ENCODE measurements at places on chromosomes 7 and 10.

GRCh38 chr7:49596701-49597491 lies 176.5 kb upstream of the VWC2 start:
- no peak for DNase-seq

DNA sequence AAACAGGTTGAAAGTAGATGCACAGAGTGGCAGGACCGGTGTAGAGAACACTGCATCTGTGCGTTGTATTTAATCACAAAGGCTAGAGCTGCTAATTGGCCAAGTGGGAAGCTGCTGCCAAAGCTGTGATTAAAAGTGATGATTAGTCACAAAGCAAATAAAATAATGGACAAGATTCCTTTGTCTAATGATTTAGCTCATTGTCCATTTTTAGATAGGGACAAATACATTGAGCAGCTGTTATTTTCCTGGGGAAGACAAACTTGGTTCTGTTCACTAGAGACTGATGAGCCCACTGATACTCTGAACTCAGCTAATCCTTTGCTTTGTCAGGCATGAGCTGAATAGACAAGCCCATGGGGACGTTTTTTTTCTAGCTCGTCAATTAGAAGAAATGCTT lies 19.7 kb downstream of the UBE3C start:
- DNase-seq, result no peak

DNA sequence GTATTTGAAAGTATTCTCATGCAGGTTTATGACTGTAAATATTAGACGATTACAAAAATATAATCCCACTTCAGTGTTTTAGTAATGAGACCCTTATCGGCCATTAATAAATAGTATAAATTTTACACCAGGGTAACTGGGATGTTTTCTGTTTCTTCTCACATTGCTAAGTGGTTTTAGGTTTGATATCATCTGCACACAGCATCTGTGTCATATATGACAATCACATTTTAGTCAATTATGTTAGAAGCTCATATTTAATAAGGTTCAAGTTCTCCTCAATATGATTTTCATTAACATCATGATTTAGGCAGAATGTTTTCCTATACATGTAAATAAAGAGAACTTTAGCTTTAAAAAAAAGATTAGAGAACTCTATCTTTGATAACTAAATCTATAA lies 66.8 kb downstream of the ATAD1 start:
- DNase-seq, result no peak

DNA sequence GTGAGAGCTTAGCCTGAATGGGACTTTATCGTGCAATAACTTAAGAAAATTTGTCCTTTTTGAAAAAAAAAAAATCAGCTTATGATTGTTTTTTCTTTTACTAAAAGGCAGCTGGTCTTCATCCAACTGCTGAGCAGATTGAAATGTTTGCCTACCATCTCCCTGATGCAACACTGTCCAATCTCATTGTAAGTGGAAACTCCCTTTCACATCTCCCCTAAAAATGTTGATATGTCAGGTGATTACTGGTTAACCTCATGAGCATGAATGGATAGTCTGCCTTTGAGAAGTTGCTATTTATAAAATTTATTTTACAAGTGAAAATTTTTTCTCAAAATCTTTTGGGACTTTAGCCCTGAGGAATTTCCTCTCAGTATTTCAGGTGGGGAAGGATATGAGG lies 17.8 kb upstream of the HKDC1 start:
- no peak for DNase-seq

GRCh38 chr10:62907470-62908212 lies 91.5 kb upstream of the EGR2 start:
- DNase-seq, result no peak

DNA sequence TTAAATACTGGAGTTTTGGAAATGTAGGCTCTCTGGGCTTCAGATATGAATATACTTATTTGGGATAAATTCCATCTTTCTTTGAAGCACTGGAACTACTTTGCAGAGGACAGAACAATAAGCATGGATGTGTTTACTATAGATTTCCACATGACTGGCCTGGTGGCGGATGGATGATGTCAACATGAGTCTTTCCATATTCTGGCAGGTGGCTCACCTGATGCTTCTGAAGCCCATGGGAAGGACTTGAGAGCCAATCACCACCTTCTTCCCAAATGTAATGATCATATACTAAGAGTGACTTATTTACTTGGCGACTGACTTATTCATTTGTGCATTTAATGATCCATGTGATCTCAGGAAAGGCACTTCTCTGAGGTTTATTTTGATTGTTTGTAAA lies 110.5 kb downstream of the FANK1 start:
- DNase-seq, result no peak

DNA sequence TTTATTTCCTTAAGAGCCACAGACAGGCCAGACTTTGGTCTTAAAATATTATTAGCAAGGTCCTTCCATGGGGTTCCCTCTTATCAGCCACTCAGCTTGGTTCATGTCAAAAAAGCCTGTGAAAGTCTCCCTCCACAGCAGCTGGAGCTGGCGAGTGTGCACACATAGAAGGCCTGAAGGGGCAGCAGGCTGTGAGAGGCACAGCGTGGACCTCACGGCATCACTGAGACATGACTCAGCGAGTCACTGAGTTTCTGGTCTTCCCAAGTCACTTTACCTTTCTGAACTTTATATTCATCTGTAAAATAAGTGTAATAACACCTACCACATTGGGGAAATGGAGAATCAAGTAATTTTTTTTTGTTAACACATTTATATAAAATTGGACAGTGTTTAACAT lies 8.7 kb downstream of the TAF3 start:
- no peak for DNase-seq

DNA sequence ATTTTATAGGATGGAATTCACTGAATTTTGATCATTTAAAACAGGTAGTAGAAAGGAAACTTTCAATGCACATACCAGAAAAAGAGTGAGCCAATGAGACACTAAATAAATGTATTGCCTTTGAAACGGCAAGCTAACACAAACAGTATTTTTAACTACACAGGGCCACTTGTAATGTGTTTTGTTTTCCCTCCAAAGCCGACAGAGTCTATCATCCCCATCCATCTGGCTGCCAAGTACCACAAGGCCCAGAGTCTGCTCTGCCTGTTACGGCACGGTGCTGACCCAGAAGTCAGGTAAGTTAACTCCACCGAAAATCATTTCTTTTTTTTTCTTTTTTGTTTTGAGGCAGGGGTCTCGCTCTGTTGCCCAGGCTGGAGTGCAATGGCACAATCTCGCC lies 1.5 kb downstream of the ANKRD61 start:
- no peak for DNase-seq

GRCh38 chr10:3902809-3903410 lies 117.9 kb upstream of the KLF6 start:
- DNase-seq, result no peak

GRCh38 chr7:135843214-135843613 lies 94.6 kb upstream of the FAM180A start:
- no peak for DNase-seq

- DNase-seq, result no peak
Observed at GRCh38 chr7:129569811-129570215, 41.7 kb upstream of the NRF1 start.

GRCh38 chr10:34758447-34758996 lies 56.6 kb downstream of the PARD3 start:
- DNase-seq, result no peak

DNA sequence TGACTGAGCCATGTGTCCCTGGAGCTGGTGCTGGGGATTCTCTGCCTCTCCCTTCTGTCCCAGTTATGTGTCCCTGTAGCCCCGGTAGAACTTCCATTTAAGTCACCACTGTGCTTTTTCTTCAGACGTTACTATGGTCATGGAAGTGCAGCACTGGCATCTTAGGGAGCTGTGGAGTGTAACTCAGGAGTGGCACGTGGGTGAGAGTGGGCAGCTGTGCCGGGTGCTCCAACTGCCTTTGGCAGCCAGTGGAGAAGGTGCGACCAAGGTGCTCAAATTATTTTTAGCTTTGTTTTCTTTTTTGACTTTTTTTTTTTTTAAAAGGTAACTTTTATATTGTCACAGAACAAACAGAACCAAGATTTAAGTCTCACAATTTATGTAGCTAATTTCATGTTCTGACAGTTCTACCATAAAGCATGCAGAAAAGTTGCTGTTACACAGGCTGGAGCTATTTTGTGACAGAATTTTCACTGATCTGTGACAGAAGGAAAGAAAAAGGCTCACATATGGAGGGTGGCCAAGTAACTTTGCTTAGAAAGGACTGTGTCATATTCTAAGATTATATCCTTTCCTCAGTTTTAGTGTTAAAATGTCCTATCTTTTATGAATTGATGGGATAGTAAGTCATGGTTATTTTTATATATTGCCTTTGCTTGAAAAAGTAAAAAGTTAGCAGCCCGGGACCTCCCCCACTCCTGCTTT lies 73.9 kb downstream of the SH2D4B start:
- DNase-seq, result no peak

GRCh38 chr7:89232-90019 lies 102.9 kb upstream of the FAM20C start:
- DNase-seq, result no peak

DNA sequence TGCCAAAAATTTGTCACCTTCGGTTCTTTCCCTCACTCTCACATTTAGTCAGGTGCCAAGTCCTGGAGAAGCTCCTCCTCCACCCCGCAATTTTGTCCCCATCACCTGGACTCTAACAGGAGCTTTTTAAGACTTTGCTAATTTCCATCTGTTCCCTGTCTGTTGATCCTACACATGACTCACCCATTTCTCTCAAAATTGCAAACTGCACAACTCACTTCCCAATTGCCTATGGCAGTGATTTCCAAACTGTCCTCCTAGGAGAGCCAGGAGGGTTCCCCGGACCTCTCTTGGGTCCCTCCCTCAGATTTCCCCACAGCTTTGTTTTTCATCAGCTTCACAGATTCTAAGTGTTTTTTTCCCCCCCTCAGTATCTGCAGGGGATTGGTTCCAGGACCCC lies 120.3 kb downstream of the WNT2 start:
- no peak for DNase-seq

GRCh38 chr7:33177876-33178275 lies 48.5 kb downstream of the BBS9 start:
- DNase-seq, result no peak

DNA sequence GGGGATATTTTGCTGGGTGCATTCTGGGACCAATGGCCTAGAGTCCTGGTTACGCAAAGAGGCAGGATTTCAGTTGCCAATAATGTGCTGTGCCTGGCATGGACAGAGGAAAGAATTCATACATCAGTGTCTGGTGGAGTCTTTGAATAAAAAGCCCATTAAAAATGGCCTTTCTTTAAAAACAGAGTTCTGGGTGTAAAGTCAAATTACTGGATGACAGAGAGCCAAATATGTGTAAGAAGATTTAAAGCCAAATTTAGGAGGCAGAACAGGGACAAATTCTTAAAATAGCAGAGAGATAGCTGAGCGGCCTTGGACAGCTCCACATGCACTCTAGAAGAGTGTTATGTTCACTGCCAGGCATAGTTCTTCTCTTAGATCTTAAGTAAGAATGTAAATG lies 60.8 kb upstream of the MEOX2 start:
- DNase-seq, result no peak

DNA sequence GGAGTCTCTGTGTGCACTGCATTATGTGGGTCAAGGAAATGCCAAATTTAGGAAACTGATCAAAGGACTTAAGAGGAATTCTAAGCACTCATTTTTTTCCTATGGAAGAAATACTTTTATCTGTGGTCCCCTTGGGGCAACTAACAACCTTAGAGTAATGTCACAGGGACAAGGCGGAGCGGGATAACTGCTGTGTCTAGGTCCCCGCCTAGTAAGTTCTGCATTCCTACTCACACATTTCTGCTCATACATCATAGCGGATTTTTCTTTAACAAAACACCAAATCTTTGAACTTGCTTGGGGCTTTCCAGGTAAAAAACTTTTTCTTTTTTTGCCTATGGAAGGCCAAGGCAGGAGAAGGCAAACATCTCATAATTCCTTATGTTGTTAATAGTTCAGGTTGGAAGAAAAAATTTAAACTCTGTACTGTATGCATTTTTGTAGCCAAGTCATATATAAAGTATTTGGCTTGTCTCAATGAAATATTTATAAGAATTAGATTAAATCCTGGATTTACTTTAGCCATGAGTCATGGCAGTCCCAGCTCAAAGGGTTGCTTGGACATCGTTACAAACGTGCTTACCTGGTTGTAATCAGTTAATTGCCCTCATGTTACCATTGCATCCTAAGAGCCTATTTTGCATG lies 285.0 kb downstream of the PHTF2 start:
- DNase-seq, result no peak

- no peak for DNase-seq
Observed at GRCh38 chr7:133155642-133156041, 73.8 kb upstream of the CHCHD3 start.

DNA sequence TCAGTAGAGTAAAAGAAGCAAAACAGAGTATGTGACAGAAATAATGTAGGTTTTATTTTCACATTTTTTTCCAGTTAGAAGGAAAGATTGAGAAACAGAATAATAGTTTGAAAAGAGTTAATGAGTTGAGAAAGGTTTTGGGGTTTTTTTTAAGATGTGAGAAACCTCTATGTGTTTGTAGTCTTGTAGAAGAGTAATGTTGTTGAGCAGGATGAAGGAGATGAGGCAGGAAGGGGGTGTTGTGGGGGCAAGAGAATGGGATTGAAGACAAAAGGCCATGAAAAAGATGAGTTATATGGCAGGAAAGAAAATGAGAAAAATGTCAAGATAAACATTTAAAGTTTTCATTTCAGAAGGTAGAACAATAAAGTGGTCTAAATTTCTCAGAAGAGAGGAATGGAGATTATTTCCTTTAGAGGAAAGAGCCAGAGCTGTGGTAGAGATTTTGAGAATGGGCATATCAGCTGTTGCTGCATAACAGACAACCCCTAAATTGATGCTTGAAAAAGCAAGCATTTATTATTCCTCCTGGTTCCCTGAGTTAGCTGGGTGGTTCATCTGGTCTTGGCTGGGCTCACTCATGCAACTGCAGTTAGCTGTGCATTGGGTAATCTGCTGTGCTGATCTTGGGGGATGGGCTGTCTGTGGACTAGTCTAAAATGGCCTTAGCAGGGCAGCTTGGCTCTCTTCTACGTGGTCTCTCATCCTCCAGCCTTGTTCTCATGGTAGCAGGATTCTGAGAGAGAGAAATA lies 27.1 kb downstream of the PCGF5 start:
- no peak for DNase-seq

- DNase-seq, result no peak
Observed at GRCh38 chr7:149765399-149766121, 7.8 kb downstream of the ZNF467 start.

GRCh38 chr7:99002827-99003212 lies 124.5 kb downstream of the TRRAP start:
- DNase-seq, result no peak

GRCh38 chr7:40551685-40552576 lies 417.1 kb downstream of the SUGCT start:
- no peak for DNase-seq

DNA sequence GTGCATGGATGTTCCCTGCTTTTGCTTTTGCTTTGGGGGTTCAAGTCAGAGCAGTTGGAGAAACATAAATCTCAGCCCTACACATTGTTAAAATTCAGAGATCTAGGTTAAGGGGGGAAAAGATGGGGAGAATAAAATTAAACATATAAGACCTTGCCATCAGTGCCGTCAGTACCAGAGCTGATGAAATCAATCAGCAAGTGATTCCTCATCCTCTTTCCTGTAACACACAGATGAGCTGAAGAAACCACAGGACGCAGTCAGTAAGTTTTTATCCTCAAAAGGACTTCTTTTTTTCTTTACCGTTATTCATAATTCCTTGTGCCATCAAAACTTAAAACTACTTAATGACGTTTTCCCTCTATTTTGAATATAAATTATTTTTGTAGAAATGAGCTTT lies 5.9 kb downstream of the HECW1 start:
- DNase-seq, result no peak
